IMR-90 (cell line): ENCODE measurements at places on chromosomes 11 and 22.

- DNase-seq = no peak
These were observed 9.4 kb downstream of the MPST start for GRCh38 chr22:37028692-37029674.

DNA sequence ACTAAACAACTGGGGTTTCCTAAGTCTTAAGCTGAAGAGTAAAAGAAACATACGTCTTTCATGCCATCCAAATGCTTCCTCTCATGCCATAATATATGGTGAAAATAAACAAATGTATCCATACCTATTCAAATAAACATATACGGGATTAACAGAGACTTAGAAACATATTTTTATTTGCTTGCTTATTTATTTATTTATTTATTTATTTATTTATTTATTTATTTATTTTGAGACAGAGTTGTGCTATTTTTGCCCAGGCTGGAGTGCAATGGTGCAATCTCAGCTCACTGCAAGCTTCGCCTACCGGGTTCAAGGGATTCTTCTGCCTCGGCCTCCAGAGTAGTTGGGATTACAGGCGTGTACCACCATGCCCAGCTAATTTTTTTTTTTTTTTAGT is 291.6 kb upstream of the CNTN5 start:
- no peak for DNase-seq

DNA sequence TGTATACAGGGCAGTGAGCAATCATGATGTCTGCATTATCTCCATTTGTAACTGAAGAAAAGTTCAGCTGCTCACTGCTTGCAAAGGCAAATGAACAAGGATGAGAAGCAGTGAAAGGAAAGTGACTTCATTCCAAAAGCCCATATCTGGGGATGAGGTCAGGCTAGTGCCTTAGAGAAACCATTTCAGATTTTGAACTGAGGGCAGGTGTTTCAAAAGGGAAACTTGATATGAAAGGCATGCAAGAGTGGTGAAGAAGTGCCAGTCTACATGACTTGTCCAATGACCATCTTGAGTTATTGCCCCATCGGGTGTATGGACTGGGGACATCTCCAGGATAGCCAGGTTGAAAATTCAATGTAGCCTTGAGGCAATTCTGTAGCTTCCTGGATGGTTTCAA is 7.3 kb upstream of the APOL4 start:
- no peak for DNase-seq

GRCh38 chr11:23995891-23996290 is 501.0 kb upstream of the LUZP2 start:
- DNase-seq = peak; percentile 96

GRCh38 chr22:43252319-43252718 is 65.4 kb upstream of the TTLL12 start:
- DNase-seq = no peak

GRCh38 chr11:10499874-10500601 is 40.9 kb downstream of the RNF141 start:
- no peak for DNase-seq

DNA sequence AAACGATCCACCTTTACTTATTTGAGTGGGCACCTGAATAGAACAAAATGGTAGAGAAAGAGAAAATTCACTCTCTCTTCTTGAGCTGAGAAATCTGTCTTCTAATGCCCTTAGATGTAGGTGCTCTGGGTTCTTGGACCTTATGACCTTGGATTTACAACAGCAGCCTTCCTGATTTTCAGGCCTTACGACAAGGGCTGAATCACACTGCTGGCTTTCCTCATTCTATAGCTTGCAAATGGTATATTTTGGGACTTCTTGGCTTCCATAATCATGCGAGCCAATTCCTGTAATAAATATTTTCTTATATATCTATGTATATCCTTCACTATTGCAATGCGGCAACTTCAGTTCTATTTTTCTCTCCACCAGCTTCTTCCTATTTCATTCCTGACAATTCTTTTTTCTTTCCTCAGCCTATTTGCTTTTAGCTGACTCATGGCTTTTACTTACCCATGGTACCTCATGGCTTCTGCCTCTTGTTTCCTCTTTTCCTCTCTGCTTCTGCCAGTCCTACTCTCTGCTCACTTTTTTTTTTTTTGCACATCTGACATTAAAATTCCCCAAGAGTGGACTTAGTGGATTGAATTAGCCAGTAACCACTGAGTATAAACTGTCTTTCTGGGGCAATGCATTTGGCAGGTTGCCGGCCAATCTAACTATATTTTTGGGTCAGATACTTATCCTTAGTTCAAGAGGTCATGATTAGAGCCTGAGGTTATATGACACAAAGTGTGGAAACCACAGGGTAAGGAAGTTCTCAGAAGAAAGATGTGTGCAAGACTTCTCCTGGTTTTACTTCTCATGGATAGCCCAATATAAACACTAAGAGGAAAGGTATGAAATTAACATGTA is 359.5 kb downstream of the TMEM135 start:
- DNase-seq = no peak

DNA sequence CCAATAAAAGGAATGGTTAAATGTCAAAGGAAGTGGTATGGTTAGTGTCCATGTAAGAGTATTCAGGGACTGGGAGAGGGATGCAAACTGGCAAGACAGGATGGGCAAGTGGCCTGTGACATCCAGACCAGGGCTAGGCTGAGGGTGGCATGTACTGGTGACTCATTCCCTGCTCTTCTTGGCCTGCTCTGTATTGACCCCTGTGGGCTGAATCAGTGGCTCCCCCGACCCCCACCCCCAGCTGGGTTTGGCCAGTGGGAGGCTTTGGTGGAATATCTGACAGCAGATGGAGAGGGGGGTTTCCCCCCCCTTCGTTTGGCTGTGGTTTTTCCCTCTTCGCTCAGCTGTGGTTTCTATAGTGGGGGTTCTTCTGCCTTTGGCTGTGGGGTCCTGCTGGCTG is 87.7 kb downstream of the CSNK2A3 start:
- DNase-seq = no peak
